Activated CD4-positive, CD25-positive, alpha-beta regulatory T cell (primary cell): ENCODE measurements at places on chromosomes 2 and 18.

GRCh38 chr2:10246370-10246769, 56.3 kb upstream of the HPCAL1 start:
- DNase-seq: no peak

DNA sequence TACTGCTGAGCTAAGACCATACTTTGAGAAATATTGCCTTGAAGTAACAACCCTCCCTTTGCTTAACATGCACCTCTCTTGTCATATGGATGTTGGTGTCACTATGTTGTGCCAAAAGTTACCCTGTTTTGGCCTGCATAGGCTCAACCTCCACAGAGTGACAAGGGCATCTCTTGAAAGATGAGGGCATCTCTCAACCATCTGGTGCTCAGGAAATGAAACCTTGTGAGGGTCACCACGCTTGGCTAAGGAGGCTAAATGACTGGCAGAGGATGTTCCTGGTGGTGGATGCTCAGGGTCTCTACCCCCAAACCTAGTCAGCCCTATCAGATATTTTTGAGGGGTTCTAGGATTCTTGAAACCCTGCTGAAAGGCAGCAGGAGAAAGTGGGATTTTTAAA, 2.3 kb downstream of the LHCGR start:
- no peak for DNase-seq

DNA sequence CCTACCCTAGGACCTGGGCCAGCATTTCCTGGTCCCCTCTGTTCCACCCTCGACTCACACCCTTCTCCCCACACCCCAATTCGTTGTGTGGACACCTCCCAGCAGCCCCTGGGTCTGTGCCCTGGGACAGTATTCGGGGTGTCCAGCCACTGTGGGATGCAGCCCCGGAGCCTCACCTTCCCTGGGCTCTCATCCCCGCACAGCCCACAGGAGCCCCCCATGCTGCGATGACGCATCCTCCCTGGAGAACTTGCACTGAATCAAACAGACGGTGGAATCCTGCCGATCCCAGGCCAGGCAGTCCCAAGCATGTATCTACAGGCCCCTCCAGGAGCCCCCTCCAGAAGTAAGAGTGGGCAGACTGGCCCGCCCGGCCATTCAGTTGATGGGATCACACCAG, 9.7 kb downstream of the ITM2C start:
- no peak for DNase-seq

DNA sequence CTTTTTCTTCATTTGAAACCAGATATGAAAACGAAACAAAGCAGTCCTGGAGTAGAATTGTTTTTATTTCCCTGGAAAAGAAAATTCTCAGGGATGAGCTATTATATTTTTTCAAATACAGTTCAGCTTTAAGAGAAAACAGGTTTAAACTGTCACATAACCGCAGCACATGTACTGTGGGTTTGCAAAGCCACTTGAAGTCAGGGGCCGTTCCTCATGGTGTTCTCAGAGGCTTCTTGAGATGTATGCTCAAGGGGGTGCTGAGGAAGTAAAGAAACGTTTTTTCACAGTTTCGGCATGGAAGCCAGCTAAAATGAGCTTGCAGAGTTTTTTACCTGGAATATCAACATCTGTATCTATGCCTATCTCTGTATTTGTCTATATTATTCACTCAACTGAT, 225.3 kb downstream of the MC4R start:
- DNase-seq: no peak

- DNase-seq: no peak
These were observed 128.3 kb downstream of the AFF3 start for GRCh38 chr2:100013892-100014677.

GRCh38 chr2:175842996-175843395, 159.1 kb downstream of the LNPK start:
- no peak for DNase-seq
